Occipital lobe (tissue), 3 donors: ENCODE measurements at places on chromosomes 5 and 9. TPM values are rescaled to one million over a fixed set of nuclear protein-coding genes. Genes with fewer than 3 reads are reported as not detected.

The ALDOB gene
- total RNA-seq, result 0.16 TPM

The ORM2 gene
- not detected for total RNA-seq

The ROR2 gene
- total RNA-seq, result 0.94 TPM

The DEPDC1B gene
- total RNA-seq, result 10.3 TPM

The FAM193B gene
- 32.1 TPM for total RNA-seq

The EPB41L4A gene
- total RNA-seq, result 78.8 TPM

DNA sequence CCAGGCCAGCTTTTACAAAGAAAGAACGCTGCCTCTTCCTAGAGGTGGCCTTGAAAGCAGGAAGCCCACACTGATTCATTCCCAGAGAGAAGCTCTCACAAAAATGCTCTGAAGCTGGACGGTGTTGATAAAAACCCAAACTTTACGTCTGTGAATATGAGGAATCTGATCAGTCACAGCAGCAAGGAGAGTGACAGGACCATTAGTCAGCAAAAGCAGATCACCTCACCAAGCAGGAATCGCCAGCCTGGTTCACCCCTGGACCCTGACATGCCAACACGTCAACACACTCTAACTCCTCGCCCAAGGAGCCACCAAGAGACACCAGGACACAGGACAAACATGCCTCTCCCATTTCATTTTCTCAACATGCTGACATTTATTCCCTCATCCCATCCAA is 70.6 kb upstream of the ZNF622 start:
- no peak for DNase-seq

GRCh38 chr5:157303667-157304327 is 37.9 kb downstream of the CYFIP2 start:
- DNase-seq, result no peak

- no peak for DNase-seq
Measured at GRCh38 chr5:178785999-178786398, 55.5 kb upstream of the ZNF354A start.

DNA sequence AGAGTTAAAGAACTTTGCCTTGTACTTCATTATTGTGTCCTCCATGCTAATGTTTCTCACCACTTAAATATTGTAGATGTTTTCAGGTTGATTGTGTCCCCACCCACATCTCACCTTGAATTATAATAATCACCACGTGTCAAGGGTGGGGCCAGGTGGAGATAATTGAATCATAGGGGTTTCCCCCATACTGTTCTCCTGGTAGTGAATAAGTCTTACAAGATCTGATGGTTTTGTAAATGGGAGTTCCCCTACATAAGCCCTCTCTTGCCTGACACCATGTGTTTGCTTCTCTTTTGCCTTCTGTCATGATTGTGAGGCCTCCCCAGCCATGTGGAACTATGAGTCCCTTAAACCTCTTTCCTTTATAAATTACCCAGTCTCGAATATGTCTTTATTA is 248.3 kb downstream of the FBXL7 start:
- no peak for DNase-seq

- DNase-seq, result no peak
Measured at GRCh38 chr5:30878296-30878695, 315.2 kb upstream of the CDH6 start.

- no peak for DNase-seq
Measured at GRCh38 chr9:124621371-124622328, 114.5 kb upstream of the NR5A1 start.

DNA sequence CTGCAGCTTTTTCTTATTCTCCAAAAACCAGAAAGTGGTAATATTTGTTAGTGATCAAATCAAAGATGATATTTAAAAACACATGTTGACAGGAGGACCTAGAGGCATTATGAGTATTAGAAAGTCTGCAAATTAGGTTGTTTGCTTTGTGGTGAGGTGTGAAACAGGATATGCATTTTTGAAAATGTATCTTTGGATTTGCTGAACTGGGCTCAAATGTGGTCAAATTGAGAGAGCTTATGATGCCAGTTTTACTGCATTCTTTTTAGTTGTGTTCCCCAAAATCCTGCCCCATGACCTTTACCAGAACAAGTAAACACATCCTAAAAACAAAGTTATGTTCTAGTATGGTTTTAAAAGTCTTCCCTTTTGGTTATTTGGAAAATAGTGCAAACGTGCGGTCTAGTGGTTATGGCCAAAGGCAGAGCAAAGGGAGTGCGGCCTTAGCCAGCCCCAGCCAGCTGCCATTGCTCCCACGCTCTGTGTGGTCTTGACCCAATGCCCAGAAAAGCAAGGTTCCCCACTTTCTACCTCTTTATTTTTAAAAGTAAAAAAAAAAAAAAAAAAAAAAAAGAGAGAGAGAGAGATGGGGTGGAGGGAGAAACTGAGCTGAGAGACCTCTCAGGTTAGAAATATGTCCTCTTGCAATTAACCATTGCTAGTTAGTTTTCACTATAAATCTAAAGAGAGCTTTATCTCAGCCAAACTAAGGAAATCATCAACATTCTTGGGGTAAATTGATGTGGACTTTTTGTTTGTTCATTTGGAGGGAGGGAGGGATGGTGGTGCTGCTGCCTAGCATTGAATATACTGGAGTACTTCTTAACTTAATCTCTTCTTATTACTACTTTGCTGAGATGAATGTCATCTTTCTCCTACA is 176.6 kb downstream of the ARHGAP26 start:
- no peak for DNase-seq

DNA sequence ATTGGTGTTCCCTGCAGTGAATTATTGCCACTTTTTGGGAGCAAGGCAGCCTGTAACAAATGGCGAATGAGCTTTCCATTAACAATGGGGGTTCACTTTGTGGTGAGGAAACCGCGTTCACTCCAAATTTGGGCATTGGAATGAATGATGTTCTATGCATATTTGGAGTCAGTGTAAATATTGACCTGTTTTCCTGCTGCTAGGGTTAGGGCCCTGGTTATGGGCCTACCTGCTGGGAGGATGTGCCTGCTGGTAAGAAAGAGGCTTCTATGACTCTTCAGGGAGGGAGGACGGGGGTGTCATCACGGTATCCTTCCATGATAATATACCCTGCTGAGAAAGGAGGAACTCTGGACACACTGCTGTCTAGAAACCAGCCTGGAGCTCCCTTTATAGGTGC is 29.0 kb downstream of the C9orf50 start:
- DNase-seq, result no peak

DNA sequence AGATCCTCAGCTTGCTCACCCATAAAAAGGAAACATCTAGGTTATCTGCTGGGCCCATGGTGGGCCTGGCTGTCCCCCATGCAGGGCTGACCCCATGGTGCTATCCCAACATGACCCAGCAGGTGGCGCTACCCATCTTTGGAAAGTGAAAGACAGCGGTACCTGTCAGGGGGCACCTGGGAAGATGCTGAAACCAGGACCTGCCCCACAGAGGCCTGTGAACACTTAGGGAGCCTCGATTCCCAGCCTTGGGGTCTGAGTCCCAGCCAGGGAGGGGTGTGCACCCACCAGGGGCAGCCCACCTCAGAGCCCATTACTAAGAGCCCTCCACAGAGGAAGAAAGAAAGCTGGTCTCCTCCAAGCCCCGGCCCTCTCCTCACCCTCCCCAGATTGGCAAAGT is 46.6 kb upstream of the IPPK start:
- DNase-seq, result no peak

GRCh38 chr9:116027511-116027910 is 126.1 kb upstream of the PAPPA start:
- DNase-seq, result no peak
